ENCODE measurements at places on chromosomes 5 and 9.
A peak's percentile ranks its signal among the peaks of the same experiment; 100 is the strongest.

DNA sequence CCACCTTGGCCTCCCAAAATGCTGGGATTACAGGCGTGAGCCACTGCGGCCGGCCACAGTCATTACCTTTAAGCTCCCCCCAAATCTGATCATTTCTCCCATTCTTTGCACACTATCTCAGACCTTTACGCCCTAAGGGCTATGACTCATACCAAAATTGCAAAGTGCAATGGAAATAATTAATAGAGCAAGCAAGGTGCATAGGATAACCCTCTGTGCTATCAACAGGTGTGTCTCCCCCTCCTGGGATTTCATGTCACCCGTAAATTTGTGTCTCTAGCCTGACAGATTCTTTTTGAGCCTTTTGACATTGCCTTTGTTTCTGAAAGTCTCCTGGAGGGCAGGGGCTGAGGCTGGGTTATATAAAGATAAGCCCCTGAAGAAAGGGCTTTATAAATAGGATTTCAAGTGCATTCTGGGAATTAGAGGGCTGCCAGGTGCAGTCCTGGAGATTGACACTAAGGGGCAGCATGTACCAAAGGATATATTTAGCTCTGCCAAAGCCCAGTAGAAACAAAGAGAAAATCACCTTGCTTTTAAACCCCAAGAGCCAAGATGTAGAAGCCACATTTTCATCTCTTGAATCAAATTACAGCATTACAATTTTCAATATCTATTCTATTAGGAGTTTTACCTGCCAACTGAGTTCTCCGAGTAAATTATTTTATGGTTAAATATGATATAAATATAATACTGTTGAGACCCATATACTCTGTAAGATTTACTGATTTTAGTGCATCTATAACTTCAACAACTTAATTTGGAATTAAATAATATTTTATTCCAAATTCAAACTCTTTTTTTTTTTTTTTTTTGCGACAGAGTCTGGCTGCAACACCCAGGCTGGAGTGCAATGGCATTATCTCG, 18.2 kb downstream of the S100Z start:
- peak; percentile 56 for DNase-seq

DNA sequence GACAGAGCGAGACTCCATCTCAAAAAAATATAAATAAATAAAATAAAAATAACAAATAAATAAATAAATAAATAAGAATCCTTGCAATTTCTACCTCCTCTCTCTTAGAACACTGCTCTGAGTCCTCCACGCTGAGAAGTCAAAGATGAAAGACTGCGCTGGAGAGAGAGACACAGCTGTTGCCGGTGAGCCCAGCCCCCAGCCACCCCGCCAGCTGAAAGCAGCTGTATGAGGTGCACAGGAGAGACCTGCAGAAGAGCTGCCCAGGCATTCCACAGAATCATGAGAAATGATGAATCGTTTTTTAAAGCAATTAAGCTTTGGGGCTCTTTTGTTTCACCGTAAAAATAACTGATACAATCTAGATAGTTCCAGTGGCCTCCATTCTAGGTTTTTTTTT, 16.3 kb upstream of the STRBP start:
- no peak for DNase-seq

DNA sequence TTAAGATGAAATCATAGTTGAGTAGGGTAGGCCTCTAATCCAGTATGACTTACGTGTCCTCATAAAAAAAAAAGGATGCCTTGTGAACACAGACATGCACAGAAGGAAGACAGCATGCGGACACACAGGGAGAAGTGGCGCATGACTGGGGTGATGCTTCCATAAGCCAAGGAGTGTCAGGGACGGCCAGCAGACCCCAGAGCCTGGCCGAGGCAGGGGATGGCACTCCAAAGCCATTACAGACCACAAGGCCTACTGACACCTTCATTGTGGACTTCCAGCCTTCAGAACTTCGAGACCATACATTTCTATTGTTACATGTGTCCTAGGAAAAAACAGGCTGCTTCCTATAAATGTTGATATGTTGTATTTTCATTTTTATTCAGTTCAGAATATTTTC, 19.9 kb downstream of the EHMT1 start:
- no peak for DNase-seq

- no peak for DNase-seq
Observed at GRCh38 chr5:61784341-61784740, 452.3 kb downstream of the ZSWIM6 start.

- DNase-seq, result no peak
Observed at GRCh38 chr5:97134634-97135033, 7.8 kb downstream of the LIX1 start.

DNA sequence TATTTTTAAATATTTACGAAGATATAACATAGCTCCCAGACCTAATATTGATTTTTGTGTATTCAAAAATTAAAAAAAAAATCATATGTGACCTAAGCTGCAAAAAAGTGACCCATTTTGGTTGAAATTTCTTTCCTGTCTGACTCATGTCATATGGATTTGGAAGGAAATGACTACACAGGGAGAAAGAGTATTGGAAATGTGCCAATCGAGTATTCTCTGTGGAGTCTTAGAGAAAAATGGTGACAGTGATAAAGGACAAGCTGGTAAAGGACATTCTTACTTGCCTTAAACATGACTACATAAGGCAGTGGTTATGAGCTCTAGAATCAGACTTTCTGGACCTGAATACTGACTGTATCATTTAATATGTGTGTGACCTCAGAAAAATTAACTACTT, 262.9 kb upstream of the PTPRD start:
- no peak for DNase-seq

DNA sequence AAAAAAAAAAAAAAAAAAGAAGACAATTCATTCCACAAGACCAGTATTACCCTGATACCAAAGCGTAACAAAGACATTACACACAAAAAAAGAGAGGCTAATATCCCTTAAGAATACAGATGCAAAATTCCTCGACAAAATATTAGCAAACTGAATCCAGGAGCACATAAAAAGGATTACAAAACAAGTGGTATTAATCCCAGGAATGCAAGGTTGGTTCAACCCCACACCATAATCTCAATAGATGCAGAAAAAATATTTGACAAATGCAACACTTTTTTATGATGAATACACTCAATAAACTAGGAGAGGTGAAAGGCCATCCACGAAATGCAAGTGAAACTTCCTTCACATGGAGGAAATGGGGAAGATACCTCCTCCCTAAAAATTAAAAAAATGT, 80.1 kb upstream of the TLR4 start:
- no peak for DNase-seq

DNA sequence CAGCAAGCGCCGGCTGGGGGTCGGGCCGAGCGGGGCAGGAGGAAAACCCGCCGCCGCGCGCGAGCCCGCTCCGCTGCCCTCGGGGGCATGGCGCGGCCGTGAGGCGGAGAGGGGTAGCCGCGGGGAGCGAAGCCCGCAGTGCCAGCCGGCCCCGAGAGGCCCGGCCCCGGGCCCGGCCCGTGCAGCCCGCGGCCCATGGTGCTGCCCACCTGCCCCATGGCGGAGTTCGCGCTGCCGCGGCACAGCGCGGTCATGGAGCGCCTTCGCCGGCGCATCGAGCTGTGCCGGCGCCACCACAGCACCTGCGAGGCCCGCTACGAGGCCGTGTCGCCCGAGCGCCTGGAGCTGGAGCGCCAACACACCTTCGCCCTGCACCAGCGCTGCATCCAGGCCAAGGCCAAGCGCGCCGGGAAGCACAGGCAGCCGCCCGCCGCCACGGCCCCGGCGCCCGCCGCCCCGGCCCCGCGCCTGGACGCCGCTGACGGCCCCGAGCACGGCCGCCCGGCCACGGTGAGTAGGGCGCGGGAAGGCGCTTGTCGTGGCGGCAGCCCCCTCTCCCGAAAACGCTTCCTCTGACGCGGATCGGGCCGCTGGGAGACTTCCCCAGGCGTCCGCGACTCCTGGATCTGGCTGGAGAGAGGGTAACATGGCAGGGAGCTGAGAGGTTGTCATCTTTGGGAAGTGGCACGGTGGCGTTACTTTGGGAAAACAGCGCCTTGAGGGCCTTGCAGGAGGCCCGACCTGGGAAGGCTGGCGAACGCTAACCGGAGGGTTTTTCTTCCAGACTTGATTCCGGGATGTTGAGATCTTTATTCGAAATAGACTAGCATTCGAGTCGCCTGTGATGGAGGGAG, 523 bp downstream of the MAML1 start:
- no peak for DNase-seq

DNA sequence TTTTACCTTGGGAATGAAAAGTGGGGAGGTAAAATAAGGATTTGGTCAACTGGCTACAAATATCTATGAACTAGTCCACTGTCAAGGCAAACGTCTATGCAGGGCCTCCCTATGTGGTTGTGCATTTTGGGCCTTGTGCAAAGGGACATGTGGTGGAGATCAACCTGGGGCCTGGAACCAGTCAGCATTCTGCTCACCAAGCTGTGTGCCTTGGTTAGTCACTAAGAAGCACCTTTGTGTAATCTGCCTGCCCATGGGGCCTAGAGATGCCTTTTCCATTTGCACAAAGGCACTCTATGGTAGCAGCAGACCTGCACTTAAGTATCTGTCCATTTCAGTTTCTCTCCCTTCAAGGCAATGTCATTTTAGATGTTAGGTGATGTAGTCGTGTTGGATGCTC, 184.0 kb downstream of the GNAQ start:
- DNase-seq, result no peak

DNA sequence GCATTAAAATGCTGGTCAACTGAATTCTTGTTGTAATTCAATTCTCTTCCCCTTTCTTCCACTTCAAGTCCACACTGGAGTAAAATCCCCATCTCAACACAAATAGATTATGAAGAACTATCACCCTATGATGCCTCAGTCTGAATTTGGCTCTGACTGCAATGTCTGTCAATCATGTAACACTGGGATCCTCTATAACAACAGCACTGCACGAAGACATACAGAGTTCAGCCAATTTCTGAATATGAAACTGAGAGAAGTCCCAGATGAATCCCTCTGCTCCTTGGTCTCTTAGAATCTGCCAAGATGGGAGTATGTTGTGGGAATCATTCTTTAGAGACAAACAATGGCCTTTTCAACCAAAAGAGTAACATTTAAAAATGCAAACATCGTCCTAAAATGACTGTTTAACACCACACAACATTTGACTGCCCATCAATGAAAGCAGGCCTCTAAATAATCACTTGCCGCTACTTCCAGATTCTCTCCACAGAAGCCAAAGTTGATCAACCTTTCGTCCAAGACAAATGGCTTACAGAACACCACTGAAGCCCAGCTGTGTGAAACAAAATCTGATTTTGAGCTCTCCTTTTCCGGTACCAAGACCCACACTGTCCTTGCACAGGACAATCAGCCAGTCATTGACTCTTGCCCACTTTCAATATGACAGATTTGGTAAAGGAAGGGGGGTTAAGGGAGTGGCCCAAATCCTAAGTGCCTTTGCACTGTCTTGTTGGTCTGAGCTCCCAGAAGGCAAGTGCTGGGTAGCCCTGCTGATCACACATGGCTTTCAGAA, 258.0 kb downstream of the EBF1 start:
- DNase-seq, result no peak

DNA sequence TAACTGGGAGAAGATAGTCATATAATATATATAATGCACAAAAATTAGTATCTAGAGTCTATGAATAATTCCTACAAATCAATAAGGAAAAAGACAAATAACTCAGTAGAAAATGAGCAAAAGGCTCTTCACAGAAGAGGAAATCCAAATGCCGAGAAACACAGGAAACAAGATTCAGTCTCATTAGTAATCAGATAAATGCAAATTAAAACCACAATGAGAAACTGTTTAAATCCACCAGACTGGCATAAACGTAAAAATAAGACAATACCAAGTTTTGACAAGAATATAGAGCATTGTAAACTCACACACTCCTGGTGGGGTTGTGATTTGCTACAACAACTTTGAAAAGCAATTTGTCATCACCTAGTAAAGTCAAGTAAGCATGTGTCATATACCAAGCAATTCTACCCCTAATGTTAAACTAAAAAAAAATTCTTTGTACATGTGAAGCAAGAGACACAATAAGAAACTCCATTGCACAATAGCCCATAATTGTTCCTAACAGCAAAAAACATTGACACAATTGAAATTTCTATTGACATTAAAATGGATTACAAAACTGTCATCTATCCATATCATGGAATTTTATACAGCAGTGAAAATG, 21.0 kb upstream of the UBLCP1 start:
- DNase-seq, result no peak

GRCh38 chr5:157900644-157901043, 41.7 kb upstream of the CLINT1 start:
- DNase-seq, result no peak

- no peak for DNase-seq
Observed at GRCh38 chr9:69671311-69671878, 776 bp downstream of the APBA1 start.

GRCh38 chr5:31362931-31363568, 168.8 kb downstream of the DROSHA start:
- DNase-seq, result no peak

DNA sequence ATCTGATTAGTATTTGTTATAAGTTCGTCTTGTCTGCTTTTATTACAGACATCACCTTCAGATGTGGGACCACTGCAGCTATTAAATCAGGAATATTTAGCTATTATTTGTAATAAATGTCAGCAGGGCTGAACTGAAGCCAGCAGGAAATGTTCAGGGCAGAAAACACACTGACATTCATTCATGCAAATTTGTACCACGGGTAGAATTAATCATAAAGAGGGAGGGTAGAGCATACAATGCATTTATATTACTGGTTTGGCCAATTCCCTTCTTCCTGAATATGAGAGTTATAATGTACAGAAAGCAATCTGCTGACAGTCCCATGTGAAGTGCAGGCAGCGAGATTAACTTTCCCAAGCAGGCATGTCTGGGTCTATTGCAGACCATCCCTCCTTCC, 117.3 kb upstream of the NUDT12 start:
- no peak for DNase-seq

DNA sequence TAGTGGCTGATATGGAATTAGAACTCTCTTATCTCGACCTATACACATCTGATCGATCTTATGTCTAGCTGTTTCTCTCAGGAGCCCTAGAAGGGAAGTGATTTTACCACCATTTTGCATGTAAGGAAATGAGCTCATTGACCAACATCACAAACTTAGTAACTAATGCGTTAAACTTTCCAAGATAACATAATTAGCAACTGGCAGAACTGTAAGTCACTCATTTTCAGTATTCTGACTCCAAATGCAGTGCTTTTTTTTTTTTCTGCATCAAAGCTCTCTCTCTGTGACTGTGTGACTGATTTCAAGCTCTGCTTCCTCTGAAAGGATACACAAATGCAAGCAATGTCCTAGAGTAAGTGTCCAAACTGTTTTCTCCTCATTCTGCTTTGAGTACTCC, 68.1 kb upstream of the FBXL7 start:
- no peak for DNase-seq

DNA sequence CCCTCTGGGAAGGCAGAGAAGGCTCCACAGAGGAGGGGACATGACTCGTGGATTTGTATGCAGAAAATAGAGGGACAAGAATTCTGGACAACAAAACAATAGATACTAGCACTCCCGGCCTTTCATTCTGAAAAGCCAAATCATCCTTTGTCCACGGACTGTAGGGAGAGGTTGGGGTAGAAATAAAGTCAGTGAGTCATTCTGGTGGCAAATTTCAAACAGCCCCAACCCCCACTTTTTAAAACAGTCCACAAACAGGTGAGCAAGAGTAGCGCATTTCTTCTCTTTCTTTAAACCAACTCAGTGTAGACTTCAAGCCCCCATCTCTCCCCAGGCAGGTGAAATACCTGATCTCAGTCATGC, 56.1 kb downstream of the PTPDC1 start:
- no peak for DNase-seq

GRCh38 chr5:154677921-154678320, 77.3 kb upstream of the LARP1 start:
- no peak for DNase-seq

- no peak for DNase-seq
Observed at GRCh38 chr5:179376701-179377420, 31.6 kb upstream of the ADAMTS2 start.
